Fibroblast of skin of back (primary cell): ENCODE measurements at places on chromosomes 12 and 14.

GRCh38 chr14:64891839-64892375, 12.2 kb upstream of the SPTB start:
- DNase-seq, result peak; percentile 65

DNA sequence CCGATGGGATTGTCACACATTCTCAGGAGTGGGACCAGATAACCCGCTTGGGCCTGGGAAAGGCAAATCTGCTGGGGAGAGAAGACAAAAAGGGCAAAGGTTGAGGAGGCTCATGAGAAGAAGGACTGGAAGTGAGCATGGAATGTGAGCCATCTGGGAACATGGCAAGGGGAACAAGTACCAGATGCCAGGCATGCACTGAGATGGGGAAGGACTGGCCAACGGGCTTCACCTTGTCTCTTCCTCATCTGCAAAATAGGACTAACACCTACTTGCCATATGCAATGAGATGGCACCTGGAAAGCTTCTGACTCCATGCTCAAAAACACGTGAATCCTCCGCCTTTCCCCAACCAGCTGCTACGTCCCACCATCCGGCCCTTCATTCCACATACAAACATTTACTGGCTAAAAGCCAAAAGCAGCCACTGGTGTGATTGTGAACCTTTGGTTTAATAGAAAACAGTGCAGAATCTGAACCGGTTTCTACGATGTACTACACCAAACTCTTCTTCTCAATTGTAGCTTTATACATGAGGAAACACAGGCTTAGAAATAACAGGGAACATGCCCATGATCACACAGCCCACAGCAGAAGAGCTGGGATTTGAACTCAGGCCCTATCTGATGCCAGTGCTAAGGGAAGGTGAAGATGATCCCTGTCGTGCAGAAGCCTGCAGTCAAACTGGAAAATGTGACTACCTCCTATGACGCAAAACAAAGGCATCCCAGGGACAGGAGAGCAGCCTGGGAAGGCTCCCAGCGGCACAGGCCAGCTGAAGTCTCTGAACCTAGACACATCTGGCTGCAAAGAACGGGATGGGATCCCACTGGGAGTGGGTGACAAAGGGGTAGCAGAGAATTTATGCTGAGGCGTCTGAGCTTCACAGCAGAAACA, 112.1 kb downstream of the TTC7B start:
- peak; percentile 43 for DNase-seq

- no peak for DNase-seq
Measured at GRCh38 chr12:116958402-116959197, 47.9 kb downstream of the FBXW8 start.

DNA sequence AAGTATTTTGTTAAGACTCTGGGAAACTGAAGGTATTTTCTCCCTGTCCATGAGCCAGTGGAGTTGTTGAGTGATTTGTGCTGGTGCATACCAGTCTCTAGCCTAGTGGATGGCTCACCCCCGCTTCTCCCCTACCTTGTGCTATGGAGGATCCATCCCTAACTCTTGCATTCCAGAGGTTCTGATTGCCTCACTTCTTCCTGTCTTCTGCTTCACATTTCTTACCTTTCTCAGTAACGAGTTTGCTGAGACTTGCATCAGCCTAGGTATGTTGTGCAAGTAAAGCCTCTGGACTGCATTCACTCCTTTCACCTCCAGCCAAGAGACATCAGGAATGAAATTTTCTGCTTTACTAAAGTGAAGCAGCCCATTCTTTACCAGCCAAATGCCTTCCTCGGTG, 391.6 kb downstream of the ZFP36L1 start:
- DNase-seq, result no peak

DNA sequence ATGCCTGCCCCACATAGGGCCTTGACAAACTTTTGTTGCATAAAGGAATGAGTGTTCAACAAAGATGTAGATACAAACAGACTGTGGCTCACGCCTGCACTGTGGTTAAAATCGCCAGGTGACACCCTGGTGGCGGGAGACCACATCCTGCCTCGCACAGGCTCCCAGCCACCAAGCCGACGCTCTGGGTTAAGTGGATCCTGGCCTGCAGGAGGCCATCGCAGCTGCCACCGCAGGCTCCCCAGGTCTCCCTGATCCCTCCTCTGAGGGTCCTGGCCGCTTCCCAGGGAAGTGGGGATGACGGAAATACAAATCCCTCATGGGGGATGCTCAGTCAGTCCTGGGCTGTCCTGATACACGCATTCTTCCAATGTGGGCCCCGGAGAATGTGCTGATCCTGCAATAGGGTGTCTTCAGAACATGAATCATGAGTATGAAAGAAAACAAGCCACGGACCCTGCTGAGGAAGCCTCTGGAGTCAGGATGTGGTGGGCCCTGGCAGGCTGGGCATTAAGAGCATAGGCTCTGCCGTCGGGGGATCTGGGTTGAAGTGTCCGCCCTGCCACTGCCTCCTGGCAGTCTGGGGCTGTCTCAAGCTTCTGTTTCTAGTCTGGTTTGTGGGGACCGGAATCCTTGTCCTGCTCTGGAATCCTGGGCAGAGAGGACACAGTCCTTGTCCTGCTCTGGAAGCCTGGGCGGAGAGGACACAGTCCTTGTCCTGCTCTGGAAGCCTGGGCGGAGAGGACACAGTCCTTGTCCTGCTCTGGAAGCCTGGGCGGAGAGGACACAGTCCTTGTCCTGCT, 53.5 kb upstream of the BEGAIN start:
- peak; percentile 91 for DNase-seq

DNA sequence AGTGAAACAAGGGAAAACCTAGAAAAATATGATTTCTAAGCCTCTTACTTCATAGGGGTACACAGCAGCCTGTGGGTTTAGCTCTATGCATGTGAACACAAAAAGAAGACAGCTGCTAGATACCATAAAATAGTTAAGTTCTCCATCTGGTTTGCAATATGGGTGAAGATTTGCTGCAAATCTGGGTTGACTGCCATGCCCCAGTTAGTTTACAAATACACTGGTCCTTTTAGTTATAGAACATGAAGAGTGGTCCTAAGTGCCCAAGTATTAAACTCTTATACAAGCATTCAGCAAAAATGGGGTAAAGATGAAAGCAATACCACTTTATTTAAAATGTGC, 176.1 kb downstream of the AEBP2 start:
- no peak for DNase-seq

DNA sequence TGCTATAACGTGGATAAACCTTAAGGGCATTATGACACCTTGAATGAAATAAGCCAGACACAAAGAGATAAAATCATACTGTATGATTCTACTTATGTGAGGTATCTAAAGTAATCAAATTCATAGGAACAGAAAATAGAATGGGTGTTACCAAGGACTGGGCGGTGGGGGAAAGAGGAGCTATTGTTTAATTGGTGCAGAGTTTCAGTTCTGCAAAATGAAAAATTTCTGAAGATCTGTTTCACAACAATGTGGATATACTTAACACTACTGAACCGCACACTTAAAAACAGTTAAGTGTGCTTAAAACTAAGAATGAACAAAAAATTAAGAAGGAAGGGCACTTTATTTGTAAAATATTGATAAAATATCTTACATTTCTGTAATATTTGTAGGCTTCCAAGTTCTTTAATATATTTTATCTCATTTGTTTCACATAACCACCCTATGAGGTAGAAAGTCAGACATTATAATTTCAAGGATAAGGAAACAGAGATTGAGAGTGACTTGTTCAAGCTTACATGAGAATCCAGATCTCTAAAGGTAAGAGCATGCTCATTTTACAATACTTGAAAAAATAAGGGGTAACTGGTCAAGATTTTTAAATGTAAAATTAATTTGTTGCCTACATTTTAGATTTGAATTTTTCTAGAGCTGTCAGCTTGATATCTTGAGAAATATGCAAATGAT, 14.9 kb downstream of the LTA4H start:
- DNase-seq, result no peak

GRCh38 chr14:32137313-32137712, 60.2 kb downstream of the ARHGAP5 start:
- no peak for DNase-seq
